IPS DF 19.7 (cell line): ENCODE measurements at places on chromosomes 2 and 18.

DNA sequence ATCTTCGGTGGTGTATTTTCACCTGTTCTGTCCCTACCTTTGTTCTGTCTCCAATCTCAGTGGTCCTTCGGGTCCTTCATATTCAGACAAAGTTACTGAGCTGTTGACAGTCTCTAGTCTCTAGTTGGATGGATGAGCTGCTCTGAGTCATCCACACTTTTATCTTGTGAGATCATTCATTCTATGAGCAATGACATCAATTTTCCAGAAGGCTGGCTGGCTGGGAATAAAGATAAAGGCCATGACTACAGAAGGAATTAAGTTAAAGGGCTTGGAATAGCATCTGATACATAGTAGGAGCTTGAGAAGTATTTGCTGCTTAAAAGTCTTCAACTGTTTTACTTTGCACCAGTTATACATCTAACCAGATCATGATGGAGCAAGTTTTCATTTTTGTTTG is 43.1 kb upstream of the SLC39A10 start:
- DNase-seq: no peak

DNA sequence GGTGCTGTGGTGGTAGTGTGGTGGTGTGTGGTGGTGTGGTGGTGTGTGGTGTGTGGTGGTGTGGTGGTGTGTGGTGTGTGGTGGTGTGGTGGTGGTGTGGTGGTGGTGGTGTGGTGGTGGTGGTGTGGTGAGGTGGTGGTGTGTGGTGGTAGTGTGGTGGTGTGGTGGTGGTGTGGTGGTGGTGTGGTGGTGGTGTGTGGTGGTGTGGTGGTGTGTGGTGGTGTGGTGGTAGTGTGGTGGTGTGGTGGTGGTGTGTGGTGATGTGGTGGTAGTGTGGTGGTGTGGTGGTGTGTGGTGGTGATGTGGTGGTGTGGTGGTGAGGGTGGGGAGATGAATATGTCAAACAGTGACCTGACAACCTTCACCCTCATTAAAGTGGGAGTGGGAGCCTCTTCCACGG is 55.6 kb upstream of the DLGAP1 start:
- no peak for DNase-seq

DNA sequence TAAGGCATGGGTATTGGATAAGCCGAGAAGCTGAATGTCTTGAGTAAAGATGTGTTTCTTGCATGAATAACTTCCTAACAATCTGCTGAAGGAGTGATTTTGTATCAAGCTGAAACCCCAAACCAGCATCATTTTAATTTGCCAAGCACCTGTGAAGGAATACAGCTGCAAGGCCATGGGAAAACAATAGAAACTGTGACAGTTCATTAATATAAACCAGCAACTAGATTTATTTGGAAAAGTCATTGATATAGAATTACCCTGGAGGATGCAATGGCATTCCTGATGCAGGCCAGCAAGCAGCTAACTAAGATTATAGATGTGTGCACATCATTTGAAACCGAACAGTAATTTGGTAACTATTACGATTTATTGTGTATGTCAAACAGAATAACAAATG is 155.7 kb upstream of the TCF4 start:
- DNase-seq: no peak

DNA sequence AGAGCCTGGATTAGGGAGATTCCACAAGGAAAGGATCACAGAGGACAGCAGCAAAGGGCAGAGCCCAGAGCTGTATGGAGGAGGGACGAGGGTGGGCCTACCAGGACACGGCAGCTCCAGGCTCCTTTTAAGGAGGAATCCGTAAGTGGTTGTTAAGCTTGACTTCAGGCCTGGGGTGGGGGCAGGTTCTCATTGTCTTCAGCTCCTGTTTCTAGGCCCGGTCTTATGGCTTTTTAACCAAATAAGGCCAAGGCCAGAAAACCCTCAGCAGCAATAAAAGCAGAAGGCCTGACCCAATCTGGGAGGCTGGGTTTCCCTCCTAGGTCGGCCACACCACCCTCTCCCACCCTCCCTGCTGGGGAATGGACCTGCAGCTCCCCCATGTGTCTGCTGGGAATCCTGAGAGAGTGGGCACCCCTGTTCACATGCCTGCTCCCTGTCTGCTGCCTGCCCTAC is 111.2 kb downstream of the PLB1 start:
- no peak for DNase-seq

DNA sequence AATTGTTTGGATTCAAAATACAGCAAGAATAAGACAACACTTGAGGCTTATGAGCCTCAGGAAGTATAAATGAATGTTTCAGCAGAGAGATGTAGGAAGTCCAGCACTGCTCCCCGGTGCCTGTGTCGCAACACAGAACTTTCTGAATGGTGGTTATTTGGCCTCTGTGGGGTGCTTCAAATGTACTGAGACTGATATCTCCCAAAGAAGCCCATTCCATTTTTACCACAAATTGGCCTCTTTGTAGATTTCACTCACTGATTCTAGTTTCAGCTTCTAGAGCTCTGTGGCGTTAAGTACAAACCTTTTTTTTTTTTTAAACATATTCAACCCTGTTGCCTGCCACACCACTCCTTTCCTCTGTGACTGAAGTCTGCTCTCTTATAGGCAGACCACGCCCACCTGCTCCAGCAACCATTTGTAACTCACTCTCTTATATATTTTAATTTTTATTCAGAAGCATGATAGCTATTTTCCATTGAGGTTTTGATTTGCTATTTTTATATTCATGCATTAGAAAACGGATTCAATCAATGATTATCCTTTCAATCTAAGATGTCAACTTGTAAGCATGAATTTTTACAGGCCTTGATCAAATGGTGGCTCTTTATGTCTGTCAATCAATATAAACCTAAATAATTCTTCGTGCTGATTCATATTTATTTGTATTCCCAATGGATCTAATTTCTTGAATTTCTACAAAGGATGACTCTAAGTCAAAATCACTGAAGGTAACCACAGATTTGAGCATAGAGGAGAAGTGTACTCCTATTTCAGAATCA is 277.1 kb upstream of the CCDC68 start:
- no peak for DNase-seq

- no peak for DNase-seq
These were observed 2.5 kb downstream of the DNMT3A start for GRCh38 chr2:25339211-25339674.

DNA sequence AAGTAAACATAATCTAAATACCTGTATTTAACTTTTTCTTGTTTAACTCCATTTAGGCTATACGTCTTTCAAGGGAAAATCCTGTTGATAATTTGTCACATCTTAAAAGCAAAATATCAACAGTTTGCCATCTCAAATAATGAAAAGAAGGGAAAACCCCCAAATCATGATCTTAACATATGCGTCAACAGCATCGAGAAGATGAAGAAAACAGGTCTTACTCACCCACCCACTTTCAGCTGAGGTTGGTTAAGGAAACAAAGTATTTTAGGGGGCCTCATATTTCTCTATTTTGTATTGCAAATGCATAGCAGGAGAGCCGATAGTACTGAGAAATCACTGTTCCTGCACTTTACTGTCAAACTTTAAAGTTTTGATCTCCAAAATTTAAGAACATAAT is 143.1 kb upstream of the COPS8 start:
- DNase-seq: no peak

GRCh38 chr18:23384778-23385736 is 68.0 kb upstream of the RIOK3 start:
- no peak for DNase-seq

DNA sequence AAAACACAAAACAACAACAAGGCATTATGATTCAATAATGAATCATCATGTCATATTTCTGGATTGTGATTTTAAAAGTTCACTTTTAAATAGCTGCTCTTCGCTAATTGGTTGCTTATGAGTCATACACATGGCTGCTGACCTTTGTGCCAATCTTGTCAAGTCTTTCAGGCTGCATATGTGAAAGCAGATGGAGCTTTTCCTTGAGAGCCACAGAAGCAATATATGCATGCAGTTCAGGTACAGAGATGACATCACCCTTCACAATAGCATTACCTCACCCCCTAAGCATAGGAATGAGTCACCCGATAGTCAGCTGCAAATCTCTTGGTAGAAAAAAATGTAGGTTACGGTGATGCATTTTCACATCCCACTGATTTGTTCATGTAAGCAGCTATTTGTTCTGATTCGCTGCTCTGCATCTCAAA is 27.2 kb downstream of the EIF2AK3 start:
- peak; percentile 73 for DNase-seq

- DNase-seq: no peak
These were observed 17.5 kb downstream of the CYRIA start for GRCh38 chr2:16647992-16648617.

- DNase-seq: no peak
These were observed 355.1 kb downstream of the EN1 start for GRCh38 chr2:118492335-118492734.

- DNase-seq: no peak
These were observed 212.2 kb downstream of the CAMKMT start for GRCh38 chr2:44573996-44574395.

DNA sequence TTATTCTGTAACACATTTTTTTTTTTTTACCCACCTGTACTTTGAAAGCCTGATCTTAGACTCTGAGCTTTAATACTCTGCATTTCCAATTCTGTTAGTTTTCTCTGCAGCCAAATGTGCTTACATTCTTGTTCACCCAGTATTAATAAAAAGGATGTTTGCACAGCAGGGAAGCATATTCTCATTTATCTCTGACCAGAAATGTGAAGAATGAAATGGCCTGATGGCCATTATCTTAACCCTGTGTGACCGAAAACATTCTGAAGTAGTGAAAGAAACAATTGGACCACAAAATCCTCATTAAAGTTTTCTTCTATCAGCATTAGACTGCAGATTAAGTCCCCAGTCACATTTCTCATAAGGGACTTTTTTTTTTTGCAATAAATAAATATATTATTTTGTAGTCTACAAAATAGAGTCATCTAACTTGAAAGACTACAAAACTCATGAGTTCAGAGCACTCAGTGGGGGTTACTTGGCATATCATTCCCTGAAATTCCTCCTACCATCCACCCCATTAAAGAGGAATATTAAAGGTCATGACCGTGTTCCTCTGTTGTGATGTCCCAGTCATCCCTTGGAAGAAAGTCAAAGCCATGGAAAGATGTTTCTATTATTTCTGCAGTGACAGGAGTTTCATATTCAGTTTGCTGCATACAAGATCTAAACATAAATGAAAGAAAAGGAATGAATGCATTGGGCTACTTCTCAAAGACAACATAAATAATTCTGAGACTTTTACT is 364.4 kb downstream of the RND3 start:
- no peak for DNase-seq

DNA sequence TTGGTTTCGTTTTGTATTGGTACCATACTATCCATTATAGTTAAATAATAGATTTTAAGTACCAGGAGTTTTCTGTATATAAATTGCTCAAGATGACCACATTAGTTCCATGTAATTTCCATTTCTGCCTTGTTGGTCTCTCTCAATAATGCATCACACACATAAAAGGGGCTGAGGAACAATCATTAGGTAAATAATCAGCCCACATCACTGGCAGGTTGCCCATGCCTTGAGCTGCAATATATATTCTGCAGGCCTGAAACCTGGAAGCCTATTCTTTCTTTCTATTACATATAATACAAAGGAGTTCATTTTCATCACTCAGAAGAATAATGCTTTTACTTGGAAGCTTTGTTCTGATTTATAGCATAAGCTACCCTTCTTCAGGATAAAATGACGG is 616.1 kb upstream of the PKDCC start:
- DNase-seq: no peak

DNA sequence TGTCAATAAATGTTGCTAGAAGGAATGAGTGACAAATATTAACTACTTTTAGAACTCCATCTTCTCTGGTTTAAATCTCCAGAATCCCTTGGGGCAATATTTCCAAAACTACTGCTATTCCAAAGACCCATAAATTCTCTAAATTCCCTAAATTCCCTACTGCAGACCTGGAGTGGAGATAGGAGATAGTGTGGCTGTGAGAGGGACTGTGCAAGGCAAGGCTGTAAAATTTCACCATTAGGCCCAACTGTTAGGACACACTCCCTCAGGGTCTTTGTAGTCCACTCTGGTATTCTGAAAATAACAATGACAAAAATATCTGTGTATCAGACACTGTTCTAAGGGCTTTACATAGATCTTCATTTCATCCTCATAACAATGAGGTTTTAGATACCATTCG is 67.9 kb downstream of the MYL12B start:
- DNase-seq: no peak

GRCh38 chr18:23528580-23529472 is 25.5 kb downstream of the RMC1 start:
- no peak for DNase-seq

- no peak for DNase-seq
These were observed 84.2 kb upstream of the SEC11C start for GRCh38 chr18:59055345-59056032.

DNA sequence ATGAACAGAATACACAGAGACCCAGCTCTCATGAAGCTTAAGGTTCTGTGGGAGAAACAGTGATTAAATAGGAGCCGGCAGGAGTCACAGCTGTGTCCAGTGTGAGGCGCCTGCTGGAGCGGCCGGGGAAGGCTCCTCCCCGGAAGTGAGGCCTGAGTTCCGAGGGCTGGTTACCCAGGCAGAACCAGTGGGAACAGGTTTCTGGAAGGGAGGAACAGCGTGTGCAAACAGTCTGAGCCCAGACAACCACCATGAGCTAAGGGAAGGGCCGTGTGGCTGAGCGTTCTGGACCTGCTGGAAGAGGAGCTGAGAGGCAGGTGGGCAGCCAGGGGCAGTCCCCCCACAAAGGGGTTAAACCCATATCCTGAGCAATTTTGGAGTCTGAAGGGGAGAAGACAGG is 26.0 kb upstream of the NPAS2 start:
- no peak for DNase-seq

GRCh38 chr2:109209412-109209811 is 80.4 kb downstream of the SH3RF3 start:
- DNase-seq: no peak

DNA sequence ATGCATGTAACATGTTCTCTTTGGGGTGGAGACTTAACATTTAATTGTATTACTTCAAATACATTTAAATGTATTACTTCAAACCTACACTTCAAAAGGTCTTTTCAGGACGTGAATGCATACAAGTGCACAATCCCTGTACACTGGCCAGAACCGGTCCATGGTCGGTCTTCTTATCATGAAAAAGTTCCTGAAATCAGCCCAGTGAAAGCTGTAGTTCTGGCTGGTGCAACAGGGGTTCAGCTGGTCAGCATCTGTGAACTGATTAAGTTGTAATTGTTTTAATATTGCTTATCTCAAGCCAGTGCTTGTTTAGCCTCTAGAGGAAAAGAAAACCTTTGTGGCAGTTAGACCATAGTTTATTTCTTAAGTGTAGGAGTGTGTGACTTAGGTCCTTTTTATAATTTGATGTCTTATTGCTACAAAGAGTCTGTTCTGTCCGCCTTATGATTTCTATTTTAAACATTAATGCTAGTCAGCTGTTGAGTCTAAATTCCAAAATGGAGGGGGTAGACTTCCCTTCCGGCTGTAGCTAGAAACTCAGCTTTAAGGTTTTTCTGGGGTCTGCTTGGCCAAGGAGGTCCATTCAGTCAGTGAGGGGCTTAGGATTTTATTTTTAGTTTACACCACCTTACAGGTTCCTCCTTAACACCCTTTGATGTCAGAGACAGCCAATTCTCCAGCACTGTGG is 768 bp upstream of the CYBRD1 start:
- DNase-seq: no peak

- no peak for DNase-seq
These were observed 3.0 kb upstream of the CCDC93 start for GRCh38 chr2:118016911-118017310.
